Colonic mucosa (tissue), 4 donors: ENCODE measurements at places on chromosomes 1 and 21.

- DNase-seq: no peak
Measured at GRCh38 chr1:163169553-163169952, 33.2 kb downstream of the RGS5 start.

- DNase-seq: no peak
Measured at GRCh38 chr1:20729155-20729931, 3.2 kb downstream of the SH2D5 start.

DNA sequence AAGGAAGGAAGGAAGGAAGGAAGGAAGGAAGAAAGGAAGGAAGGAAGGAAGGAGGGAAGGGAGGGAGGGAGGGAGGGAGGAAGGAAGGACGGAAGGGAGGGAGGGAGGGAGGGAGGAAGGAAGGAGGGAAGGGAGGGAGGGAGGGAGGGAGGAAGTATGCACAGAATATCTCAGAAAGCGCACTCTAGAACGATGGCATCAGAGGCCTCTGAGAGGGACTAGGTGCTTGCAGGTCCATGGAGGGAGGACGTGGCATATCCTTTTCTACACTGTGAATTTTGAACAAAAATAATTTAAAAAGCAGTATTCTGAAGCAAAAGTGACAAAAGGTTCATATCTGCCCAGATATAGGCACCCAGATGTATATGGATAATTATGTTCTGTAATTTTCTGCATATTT lies 65.5 kb downstream of the SYF2 start:
- no peak for DNase-seq

- DNase-seq: no peak
Measured at GRCh38 chr21:42142627-42143026, 71.5 kb downstream of the UMODL1 start.

- DNase-seq: no peak
Measured at GRCh38 chr1:9319789-9320519, 27.3 kb downstream of the SPSB1 start.

GRCh38 chr21:45941338-45941710 lies 40.2 kb upstream of the COL6A1 start:
- no peak for DNase-seq

- DNase-seq: no peak
Measured at GRCh38 chr1:205444931-205445645, 10.8 kb downstream of the BLACAT1 start.

DNA sequence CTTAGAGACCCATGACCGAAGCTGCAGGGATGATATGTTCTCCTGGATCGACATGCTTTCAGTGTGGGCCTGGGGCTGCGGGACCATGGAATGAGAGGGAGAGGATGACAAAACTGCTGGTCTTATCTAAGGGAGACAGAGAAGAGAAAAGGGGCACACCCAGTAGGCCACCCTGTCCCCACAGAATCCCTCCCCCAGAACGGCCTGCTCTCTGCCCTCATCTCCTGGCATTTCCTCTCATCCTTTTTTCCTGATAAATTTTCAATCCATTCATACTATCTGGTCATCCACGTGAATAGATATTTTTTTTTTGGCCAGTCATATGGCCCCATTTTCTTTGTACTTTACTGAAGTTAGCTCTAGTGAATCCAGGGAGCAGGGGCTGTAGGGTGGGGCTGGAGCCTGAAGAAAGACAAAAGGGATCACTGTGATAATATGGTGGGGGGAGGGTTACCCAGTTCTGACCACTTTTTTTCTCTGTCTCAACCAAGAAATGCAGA lies at the start of gene PKLR:
TSS of gene PKLR (minus strand) at position 97 of the 500 bp plus-strand sequence. CDS start at position 54, 43 bp downstream.
- DNase-seq: no peak

GRCh38 chr1:90924982-90925381 lies 96.9 kb downstream of the ZNF644 start:
- no peak for DNase-seq

DNA sequence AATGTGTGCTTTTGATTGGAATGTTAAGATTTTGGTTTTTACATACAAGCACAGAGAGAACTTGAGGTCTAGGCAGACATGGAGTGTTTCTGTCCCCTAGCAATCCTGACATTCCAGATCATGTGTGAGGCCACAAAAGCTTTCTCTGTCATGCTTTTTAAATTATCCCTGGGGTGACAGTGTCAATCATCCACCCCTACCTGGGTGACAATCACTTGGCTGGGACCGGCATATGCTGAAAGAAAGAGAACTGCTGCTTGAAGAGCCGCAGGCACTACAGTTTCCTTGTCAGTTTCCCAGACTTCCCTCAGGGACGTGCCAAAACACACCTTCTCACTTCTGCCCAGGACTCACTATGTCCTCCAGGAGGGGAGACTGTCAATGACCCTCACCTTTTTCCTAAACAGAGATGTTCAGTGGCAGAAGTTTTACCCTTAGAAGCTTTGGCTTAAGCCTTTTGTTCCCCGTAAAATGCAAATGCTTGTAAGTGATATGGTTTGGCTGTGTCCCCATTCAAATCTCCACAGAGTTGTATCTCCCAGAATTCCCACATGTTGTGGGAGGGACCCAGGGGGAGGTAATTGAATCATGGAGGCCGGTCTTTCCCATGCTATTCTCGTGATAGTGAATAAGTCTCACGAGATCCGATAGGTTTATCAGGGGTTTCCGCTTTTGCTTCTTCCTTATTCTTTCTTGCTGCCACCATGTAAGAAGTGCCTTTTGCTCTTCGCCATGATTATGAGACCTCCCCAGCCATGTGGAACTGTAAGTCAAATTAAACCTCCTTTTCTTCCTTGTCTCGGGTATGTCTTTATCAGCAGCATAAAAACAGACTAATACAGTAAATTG lies 217.4 kb downstream of the FGGY start:
- no peak for DNase-seq

GRCh38 chr1:176531036-176531435 lies 68.1 kb downstream of the PAPPA2 start:
- no peak for DNase-seq

GRCh38 chr21:40176724-40177123 lies 309.5 kb downstream of the PCP4 start:
- DNase-seq: no peak

GRCh38 chr1:33905241-33905640 lies 41.4 kb downstream of the HMGB4 start:
- DNase-seq: no peak

DNA sequence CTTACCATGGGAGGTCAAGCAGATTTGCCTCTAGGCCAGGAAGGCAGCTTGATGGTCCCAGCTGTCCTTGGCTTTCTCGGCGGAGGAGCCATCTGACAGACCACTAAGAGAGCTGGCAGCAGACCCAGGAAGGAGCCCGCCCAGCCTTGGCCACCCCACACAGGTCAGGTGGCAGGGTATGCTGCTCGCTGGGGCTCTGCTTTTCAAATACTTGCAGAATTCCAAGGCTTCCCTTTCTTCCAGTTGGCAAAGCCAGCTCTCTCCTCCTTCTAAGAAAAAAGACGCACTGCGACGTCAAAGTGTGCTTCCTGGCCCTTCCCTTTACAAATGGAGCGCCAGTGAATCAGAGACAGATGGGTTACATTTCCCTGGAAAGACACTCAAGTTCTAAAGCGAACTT lies 229.4 kb downstream of the CACNA1E start:
- no peak for DNase-seq

GRCh38 chr1:197130677-197131304 lies 15.7 kb downstream of the ASPM start:
- DNase-seq: no peak

- no peak for DNase-seq
Measured at GRCh38 chr1:100461222-100461621, 76.7 kb upstream of the GPR88 start.

GRCh38 chr1:228198977-228199590 lies 8.8 kb upstream of the OBSCN start:
- DNase-seq: no peak

GRCh38 chr1:113170519-113170918 lies 97.5 kb downstream of the LRIG2 start:
- DNase-seq: no peak

DNA sequence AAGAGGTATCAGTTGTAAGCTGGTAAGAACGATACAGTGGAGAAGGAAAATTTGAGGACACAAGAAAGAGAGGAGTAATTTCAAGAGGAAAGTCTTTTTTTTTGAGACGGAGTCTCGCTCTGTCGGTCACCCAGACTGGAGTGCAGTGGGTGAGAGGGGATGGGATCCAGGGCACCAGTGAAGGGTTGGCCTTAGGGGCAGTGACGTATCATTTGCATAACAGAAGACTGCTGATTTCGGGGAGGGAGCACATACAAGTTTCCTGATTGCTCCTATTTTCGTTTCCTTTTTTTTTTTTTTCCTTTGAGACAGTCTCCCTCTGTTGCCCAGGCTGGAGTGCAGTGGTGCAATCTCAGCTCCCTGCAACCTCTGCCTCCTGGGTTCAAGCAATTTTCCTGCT lies 4.2 kb downstream of the S100A13 start:
- no peak for DNase-seq

DNA sequence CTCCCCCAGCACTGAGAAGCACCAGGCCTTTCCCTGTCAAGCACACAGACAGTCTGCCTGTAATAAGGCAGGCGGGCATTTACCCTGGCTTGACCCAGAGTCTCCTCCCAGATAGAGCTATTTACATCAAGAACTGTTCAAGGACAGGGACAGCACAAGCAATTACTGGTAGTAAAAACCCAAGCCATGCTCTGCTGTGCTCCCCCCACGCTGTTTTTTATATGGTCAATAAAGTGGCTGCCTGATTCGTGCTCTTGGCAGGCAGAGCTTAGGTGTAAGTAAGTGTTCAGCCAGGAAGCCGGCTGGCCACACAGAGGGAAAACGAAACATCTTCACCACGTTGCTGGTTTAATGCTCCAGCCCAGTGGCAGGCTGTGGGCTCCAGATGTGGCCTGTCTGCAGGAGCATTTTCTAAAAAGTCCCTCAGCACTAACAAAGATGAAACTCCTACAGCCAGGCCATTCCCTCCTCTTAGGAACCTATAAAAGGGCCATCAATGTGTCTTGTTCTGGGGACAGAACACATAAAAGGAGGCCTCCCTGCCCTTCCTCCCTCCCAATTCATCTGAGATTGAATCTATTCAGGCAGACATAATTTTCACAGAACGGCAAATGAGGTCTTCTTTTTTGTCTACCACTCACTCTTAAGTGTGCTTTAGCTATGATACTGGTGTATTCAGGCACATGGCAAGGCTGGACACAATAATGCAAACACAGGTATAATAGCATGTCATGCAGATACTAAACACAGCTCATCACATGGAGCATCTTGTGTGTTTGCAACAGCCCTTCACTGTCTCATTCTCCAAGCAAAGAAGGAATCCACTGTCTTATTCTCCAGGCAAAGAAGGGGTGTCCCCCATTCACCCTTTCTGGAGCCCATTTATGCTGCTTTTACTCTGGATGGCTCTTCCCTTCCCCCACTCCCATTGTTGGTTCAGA lies 378.9 kb downstream of the HHAT start:
- DNase-seq: no peak

- no peak for DNase-seq
Measured at GRCh38 chr1:76317299-76317900, 242.9 kb downstream of the ST6GALNAC3 start.

DNA sequence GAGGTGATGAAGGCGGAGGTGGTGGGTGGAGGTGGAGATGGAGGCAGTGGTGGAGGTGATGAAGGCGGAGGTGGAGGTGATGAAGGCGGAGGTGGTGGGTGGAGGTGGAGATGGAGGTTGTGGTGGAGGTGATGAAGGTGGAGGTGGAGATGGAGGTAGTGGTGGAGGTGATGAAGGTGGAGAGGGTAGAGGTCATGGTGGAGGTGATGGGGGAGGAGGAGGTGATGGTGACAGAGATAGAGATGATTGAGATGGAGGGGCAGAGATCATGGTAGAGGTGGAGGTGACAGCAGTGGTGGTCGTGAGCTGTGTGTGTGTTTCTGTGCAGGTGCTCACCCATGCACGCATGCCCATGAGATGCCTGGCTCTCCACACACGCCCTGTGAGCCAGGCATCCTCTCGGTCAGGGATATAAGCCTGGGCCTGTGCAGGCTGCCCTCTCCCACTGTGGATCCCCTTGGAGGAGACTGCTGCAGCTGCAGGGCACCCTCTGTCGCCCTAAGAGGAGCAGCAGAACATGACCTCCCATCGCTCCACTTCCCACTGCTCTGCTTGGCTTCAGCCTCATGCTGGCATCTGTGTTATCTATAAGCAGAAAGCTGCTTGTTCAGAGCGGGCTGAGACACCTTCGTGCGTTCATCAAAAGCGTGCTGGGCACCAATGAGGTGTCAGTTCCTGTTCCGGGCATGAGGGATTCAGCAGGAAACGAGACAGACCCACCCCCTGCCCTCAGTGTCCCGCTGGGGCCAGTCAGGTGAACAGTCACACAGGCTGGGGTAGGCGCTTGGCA lies 20.5 kb upstream of the NPHP4 start:
- no peak for DNase-seq

GRCh38 chr1:182600745-182601415 lies 3.3 kb downstream of the RGS16 start:
- DNase-seq: no peak

DNA sequence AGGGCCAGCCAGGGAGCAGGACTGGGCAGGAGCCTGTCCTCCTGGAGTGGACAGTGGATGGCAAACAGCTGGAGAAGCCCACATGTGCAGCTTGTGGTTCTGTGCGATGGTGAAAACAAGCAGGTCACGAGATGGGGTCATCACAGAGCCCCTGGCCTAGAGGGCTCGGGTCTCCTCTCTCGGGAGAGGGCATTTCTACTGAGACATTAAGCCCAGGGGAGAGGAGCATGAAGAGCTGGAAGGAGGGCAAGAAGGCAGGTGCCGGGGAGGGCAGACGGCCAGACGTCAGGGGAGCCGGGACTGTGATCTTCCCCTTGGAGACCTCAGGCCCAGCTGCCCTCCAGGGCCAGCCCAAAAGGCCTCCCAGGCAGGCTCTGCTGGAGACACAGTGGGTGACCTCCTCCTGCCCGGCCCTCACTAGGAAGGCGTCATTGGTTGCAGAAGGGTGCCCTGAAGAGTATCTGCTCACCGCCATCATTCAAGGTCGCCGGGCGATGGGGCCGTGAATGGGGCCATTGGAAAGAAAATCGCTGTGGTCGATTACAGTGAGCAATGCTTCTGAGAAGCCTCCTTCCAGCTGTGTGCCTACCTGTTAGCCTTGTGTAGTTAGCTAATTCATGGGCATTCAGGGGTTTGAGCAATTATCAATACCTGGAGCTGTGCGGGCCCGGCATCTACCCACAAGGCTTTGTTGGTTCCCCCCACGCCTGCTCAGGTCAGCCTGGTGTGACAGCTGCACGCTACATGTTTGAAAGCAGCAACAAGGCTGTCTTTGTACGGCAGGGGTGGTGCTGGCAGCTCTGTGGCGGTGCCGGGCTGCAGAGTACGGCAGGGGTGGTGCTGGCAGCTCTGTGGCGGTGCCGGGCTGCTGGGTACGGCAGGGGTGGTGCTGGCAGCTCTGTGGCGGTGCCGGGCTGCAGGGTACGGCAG lies 72.3 kb upstream of the ACTRT2 start:
- DNase-seq: no peak

GRCh38 chr1:232899839-232900238 lies 50.6 kb upstream of the NTPCR start:
- DNase-seq: no peak

- DNase-seq: no peak
Measured at GRCh38 chr1:4724695-4725250, 70.4 kb downstream of the AJAP1 start.
